ENCODE measurements at places on chromosomes 2 and 18.

DNA sequence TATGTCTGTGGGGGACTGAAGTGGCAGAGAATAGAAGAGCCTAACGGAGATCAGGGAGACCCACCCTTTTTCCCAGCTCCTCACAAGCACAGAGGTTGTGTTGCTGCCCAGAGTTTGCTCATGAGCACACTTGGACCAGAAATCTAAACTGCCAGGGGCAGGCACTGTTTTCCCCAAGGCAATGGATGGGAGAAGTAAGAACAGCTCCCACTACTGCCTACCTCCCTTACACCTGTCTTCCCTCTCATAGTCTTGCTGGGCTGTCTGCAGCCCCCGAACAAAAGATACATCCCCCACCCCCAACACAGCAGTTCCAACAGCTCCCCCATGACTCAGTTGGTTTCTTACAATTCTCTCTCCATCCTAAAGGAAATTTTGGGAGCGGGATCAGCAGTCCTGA, 48.1 kb upstream of the CD226 start:
- no peak for DNase-seq

DNA sequence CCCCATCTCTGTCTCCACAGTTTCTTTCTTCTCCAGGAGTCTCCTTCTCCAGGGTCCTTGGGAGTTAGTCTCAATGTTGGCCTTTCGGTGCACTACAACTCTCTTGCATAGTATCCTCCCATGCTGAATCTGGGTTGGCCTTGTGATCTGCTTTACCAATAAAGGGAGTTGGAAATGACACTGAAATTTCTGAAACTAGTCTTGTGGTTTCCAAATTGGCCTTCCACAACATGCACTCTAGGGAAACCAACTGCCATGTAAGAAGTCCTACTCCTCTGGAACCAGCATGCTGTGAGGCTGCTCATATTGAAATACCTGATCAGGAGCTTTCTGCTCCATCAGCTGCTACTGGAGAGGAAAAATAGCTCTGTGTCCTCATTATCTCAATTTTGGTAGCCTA, 9.9 kb upstream of the ABHD3 start:
- no peak for DNase-seq

DNA sequence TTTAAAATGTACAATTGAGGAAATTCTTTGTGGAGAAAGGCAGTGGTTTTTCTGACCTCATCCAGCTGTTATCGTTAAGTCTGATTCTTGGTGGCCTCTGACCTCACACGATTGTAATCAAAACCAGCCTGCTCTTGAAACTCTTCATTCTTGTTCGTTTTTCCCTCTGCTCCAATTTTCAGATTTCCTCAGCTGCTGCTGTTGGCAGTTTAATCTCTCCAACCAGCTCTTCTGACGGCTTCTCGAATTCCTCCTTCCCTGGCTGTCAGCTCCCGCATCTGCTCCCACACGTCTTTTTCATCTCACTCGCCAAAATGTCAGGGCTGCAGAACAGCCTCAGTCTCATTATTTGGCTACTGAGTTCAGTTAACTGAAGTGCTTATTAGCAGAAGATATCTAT, 136.1 kb downstream of the DCDC2C start:
- DNase-seq, result no peak

GRCh38 chr2:149021761-149022160, 16.7 kb upstream of the LYPD6B start:
- no peak for DNase-seq

- no peak for DNase-seq
Observed at GRCh38 chr2:62604336-62604735, 98.3 kb upstream of the TMEM17 start.

DNA sequence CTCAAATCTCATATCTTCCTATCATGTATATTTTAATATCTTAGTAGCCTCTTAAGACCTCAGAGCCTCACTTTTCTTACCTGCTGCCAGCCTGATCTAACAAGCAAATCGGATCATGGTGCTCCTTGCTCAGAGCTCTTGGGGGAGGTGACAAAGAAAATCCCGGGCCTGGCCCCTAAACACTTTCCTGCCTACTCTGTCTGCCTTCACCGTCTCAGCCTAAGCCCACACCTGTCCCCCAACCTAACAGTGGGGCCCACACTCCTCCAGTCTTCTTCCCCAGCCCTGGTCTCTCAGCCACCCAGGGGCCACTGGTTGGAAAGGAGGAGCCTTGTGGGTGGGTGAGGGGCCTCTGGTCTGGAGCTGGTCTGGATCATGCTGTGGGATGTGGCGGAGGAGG, 207.3 kb downstream of the HAUS1 start:
- no peak for DNase-seq

GRCh38 chr2:203777030-203777429, 70.6 kb downstream of the CD28 start:
- DNase-seq, result no peak
